ENCODE measurements at places on chromosomes 2 and 18. TPM values are rescaled to one million over a fixed set of nuclear protein-coding genes. Genes with fewer than 3 reads are reported as not detected.

Gene KIF5C
- total RNA-seq: 2.3 TPM

GRCh38 chr2:147641651-147642050 lies 203.2 kb upstream of the ACVR2A start:
- DNase-seq: no peak
- no peaks in the 10 kb centered on the region for H3K36me3 ChIP-seq
- H3K4me3 ChIP-seq: no peak overlapping the region
- H3K27me3 ChIP-seq: no peaks in the 10 kb centered on the region
- H3K27ac ChIP-seq: no peak overlapping the region
- H3K4me1 ChIP-seq: no peaks in the 10 kb centered on the region

Gene ST6GAL2
- total RNA-seq: 55.0 TPM

GRCh38 chr2:74472945-74473258 lies 422 bp upstream of the MRPL53 start:
- H3K4me1 ChIP-seq: peaks cover 16% of the 10 kb centered on the region
- peak overlapping the region; percentile 4 for H3K4me3 ChIP-seq
- peaks cover 16% of the 10 kb centered on the region for H3K36me3 ChIP-seq
- H3K27me3 ChIP-seq: no peaks in the 10 kb centered on the region
- peak overlapping the region; percentile 86 for H3K27ac ChIP-seq

GRCh38 chr18:54613174-54613573 lies 22.1 kb downstream of the DYNAP start:
- H3K27ac ChIP-seq: no peak overlapping the region
- no peaks in the 10 kb centered on the region for H3K4me1 ChIP-seq
- H3K27me3 ChIP-seq: no peaks in the 10 kb centered on the region
- no peak overlapping the region for H3K4me3 ChIP-seq
- DNase-seq: no peak

Gene TGFA
- 12.9 TPM for total RNA-seq

DNA sequence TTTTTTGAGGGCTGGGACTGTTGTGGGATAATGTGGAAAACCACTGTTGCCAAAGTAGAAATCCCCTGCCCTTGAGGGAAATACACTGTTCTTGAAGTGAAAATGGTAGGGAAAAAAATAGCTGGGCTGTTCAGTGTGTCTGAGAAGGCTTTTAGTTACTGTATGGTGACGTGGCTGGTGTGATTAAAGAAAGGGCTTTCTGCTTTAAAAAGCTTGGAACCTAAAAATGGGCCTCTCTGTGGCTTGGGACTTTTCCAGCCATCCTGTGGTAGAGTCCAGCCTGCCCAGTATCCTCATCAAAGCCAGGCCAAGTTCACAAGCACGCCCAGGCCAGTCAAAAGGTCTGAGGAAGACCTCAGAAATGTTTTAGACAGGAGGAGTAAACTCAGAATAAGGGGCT lies 6.8 kb downstream of the MGAT5 start:
- no peak overlapping the region for H3K4me3 ChIP-seq
- peaks cover 11% of the 10 kb centered on the region for H3K4me1 ChIP-seq
- no peaks in the 10 kb centered on the region for H3K27me3 ChIP-seq
- no peak overlapping the region for H3K27ac ChIP-seq
- H3K36me3 ChIP-seq: no peaks in the 10 kb centered on the region

DNA sequence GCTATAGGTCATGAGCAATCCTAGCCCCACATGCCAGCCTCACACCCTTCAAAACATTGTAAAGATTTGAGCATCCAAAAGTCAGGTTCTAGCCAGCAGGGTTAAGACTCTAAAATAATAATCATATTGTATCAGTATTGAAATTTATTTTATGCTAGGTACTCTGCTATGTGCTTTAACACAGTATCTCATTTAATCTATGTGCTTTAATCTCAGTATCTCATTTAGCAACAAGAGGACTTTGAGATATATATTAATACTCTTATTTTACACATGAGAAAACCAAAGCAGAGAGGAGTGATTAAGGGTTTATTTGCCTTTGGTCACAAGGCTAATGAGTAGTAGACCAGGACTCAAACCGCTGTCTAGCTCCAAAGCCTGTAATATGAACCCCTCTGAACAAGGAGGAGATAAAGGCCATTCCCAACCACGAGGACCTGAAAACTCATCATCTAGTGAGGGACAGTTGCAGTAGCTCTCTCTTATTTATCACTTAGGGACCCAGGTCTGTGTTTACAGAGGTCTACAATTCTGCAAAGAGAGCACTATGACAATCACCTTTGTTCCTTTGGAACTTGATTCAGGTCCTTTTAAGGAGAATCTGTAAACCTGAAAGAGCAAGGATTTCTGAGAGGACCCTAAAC lies 116.5 kb upstream of the SERTAD2 start:
- H3K36me3 ChIP-seq: no peaks in the 10 kb centered on the region
- no peaks in the 10 kb centered on the region for H3K4me1 ChIP-seq
- no peaks in the 10 kb centered on the region for H3K27me3 ChIP-seq
- DNase-seq: no peak
- no peak overlapping the region for H3K27ac ChIP-seq

DNA sequence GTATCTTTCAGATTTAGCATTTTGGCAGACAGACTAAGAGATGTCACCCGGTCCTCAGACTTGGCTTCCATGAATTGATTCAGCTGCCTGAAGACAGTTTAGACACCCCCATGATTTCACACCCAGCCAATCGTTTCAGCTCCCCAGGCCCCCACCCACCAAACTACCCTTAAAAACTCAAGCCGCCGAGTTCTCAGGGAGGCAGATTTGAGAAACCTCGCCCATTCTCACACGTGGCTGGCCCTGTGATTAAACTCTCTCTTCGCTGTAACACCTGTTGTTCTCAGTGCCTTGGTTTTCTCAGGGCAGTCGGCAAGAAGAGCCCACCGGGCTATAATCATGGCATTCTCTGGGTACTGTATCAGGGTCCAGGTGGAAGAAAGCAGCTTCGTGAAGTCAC lies 35.2 kb downstream of the UXS1 start:
- H3K4me3 ChIP-seq: no peak overlapping the region
- H3K4me1 ChIP-seq: peaks cover 32% of the 10 kb centered on the region
- no peaks in the 10 kb centered on the region for H3K36me3 ChIP-seq
- no peak for DNase-seq
- H3K27me3 ChIP-seq: no peaks in the 10 kb centered on the region

DNA sequence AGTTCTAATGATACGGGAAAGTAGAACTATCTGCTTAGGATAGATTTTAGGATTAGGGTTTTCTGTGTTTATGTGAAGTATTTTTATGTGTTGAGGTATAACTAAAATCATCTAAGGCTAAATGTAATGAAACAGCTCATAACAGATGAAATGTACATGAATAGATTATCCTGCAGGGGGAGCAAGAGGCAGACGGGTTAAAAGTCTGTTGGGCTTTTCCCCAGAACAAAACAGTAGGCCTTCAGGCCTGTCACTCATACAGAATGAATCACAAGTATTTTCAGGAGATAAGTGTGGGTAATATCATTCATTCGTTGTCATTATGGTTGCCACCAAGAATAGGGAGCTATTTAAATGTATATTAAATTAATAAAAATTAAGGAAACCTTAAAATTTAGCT lies 107.9 kb upstream of the IL1R2 start:
- DNase-seq: no peak
- H3K27me3 ChIP-seq: no peaks in the 10 kb centered on the region
- no peak overlapping the region for H3K4me3 ChIP-seq
- H3K4me1 ChIP-seq: peaks cover 14% of the 10 kb centered on the region
- H3K36me3 ChIP-seq: no peaks in the 10 kb centered on the region

DNA sequence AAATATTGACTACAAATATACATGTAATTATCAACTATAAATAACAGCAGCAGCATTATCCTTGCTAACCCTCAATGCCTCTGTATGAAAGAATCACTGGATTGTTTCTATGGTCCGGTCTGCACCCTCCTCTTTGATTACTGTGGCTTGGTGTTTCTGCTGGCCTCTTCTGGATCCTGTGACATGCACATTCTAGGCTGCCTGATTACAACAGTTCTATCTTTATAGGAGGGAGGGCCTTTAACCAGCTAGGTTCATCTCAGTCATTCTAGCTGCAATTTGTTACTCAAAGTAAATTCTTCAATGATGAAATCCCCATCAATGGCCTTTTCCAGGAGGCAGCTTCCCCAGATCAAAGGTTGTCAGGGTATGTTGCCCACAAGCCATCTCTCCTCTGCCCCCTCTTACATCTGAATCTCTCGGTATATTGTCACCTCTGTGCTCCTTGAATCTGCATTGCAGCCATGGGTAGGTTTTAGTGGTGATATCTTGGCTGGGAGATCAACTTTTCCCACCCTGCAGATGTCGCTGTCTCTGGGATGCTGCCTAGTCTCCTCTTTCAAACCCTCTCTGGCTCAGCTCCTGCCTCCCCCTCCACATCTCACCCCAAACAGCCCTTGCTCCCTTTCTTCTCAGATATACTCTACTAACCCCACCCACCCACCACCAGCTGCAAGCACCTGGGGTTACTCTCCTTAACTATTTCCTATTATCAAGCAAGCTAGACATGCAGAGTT lies 106.2 kb upstream of the BZW1 start:
- H3K4me3 ChIP-seq: no peak overlapping the region
- no peak for DNase-seq
- no peaks in the 10 kb centered on the region for H3K36me3 ChIP-seq

DNA sequence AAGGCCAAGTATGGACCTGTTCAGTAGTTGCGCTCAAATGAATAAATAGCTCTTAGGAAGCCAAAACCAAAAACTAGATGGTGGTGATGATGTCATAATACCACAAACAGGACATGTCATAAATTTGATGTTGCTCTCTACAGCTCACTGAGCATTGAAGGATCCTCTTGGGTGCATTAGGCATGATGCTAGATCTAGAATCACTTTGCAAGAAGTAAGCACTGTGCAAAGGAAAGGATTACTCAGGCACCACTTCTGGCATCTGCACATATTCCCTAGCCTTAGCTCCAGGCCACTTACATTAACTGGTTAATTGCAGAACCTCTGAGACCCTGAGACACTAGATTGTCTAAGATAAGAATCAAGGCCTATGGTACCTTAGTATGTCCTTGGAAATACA lies 58.0 kb downstream of the LRRTM1 start:
- H3K27ac ChIP-seq: no peak overlapping the region
- H3K27me3 ChIP-seq: no peaks in the 10 kb centered on the region
- no peak for DNase-seq
- H3K4me1 ChIP-seq: peaks cover 35% of the 10 kb centered on the region
- no peaks in the 10 kb centered on the region for H3K36me3 ChIP-seq
- H3K4me3 ChIP-seq: no peak overlapping the region

Gene UGT1A4
- total RNA-seq: 3.8 TPM

Gene FOXI3
- total RNA-seq: not detected

DNA sequence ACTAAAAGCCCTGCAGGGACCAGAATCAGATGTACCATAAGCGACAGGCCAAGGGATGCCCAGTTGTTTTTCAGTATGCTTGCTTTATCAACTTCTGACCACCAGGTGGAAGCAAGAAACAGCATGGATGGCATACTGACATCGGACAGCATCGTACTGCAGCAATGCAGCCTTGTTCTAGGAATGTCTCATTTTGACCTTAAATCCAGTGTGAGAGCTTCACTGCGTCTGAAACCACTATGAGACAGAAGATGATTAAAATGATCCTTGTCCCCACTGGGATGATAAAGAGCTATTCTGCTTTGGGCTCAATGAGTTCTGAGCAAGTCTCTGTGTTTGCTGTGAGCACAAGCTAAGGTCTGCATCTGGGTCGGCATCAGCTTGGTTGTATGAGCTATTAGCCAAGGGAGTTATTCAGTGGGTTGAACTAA lies 54.3 kb downstream of the CDK15 start:
- H3K27me3 ChIP-seq: no peaks in the 10 kb centered on the region
- H3K36me3 ChIP-seq: no peaks in the 10 kb centered on the region
- H3K4me3 ChIP-seq: no peak overlapping the region
- no peak overlapping the region for H3K27ac ChIP-seq
- peak; percentile 39 for DNase-seq
- no peaks in the 10 kb centered on the region for H3K4me1 ChIP-seq

Gene KHK
- 0.44 TPM for total RNA-seq

Gene TMEM178A
- total RNA-seq: 4.7 TPM

Gene RFTN2
- total RNA-seq: 8.6 TPM

DNA sequence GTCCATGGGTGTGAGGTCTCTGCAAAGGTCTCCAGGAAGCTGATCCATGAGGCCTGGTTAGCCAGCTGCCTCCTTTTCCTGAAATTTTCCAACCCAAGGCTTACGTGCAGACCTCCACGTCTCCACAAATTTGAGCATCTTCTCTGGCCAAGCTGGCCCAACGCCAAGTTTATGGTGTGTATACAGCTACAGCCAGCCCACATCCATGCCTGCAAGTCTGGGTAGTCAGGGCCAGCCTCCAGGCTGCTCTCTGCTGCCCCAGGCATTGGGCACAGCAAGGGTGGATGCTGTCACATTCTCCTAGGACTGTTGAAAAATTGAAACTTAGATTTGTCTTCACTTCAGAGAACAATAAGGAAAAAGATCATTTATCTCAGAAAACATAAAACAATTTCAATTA lies 525.5 kb upstream of the CHAC2 start:
- no peaks in the 10 kb centered on the region for H3K4me1 ChIP-seq
- no peak overlapping the region for H3K27ac ChIP-seq
- H3K36me3 ChIP-seq: no peaks in the 10 kb centered on the region
- DNase-seq: no peak
- H3K27me3 ChIP-seq: no peaks in the 10 kb centered on the region

Gene TLX2
- not detected for total RNA-seq

DNA sequence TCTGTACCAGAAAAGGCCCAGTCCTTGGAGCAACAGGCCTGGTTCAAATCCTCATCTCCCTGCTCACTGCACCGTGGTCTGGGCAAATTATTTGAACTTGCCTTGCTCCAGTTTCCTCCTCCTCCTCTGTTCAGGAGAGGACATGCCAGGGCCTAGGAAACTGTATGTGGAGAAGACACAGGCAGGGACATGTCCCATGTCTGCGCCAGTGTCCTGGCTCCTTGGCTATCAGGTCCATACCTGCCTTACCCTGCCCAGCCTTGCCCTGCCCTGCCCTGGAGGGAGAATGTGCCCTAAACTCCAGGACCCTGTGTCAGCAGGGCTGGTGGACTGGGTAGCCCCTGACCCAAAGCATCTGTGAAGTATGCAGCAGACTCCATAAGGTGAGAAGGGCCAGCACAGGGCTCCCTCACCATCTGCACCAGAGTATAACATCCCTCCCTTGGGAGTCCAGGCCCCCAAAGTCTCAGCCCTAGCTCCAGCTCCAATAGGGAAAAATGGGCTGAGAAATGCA lies 165.3 kb downstream of the GALNT1 start:
- H3K36me3 ChIP-seq: no peaks in the 10 kb centered on the region
- H3K4me1 ChIP-seq: no peaks in the 10 kb centered on the region
- H3K4me3 ChIP-seq: no peak overlapping the region
- DNase-seq: no peak

- H3K4me1 ChIP-seq: peaks cover 6% of the 10 kb centered on the region
- no peaks in the 10 kb centered on the region for H3K36me3 ChIP-seq
- H3K4me3 ChIP-seq: no peak overlapping the region
- H3K27ac ChIP-seq: no peak overlapping the region
- H3K27me3 ChIP-seq: no peaks in the 10 kb centered on the region
- peak; percentile 57 for DNase-seq
Measured at GRCh38 chr2:62443471-62443870, 62.5 kb downstream of the TMEM17 start.

DNA sequence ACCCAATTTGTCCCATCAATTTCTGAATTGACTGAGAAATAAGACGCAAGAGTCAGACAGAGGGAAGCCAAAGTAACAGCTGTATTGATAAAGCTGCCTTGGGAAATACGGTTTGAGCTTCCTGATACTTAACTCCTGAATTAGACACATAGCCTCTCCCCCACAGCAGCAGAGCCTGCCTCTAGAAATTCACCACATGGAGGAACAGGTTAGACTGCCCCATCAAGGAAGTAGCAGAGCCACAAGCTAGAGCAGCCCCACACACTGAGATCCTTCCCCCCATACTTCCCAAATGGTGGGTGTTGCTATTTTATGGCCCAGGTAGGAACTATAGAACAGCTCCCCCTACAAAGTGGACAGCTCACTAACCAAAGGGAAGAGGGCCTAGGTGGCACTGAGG lies 220.0 kb downstream of the SMAD2 start:
- DNase-seq: no peak
- no peaks in the 10 kb centered on the region for H3K27me3 ChIP-seq
- H3K36me3 ChIP-seq: no peaks in the 10 kb centered on the region
- no peak overlapping the region for H3K27ac ChIP-seq
- no peak overlapping the region for H3K4me3 ChIP-seq
- no peaks in the 10 kb centered on the region for H3K4me1 ChIP-seq
